ENCODE measurements at places on chromosomes 2 and 18.
A peak's percentile ranks its signal among the peaks of the same experiment; 100 is the strongest.

DNA sequence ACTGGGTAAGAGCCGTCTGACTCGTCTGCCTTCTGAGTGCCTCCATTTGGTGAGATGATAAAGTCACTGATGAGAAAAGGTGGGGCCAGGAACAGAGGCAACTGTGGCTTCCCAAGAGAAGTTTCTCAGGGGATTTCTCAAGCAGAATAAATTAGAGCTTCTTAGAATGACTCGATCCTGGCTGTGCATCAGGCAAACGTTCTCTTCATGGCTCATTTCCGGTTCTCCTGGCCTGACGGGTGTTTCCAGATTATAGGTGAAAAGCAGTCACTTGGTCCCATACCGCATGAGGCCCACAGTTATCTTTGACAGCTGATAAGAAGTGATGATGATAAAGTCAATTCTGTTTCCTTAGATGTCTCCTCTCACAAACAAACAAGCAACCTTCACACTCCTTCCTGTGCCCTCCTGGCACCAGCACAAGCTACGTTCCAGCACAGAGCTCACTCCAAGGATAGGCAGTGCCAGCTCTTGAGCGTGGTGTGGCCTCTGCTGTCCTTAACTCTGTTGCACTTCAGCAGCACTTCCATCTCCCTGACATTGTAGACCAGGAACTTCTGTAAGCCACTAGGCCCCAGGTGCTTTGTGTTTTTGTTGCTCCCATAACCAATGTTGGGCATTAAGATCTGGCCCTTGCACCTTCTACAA is 37.8 kb upstream of the KCNF1 start:
- DNase-seq: peak; percentile 49

DNA sequence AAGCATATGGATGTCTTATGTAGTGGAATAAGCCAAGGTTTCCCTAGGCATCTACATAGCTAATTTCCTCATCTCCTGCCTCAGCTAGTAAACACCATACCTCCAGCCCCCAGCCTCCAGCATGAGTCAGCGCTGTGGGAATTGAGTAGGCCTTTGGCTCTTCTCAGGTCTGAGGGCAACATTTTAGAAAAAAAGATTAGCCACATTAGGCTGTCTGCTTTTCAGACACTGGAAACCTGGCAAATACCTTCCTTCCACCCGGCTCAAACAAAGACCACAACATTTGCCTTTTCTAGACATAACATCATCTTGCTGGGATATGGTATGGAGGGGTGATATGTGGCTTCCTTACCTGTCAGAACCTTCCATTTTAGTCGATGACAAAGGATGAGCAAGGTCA is 6.1 kb upstream of the CCDC195 start:
- DNase-seq: no peak

- no peak for DNase-seq
Measured at GRCh38 chr2:179177694-179178093, 86.9 kb downstream of the SESTD1 start.

DNA sequence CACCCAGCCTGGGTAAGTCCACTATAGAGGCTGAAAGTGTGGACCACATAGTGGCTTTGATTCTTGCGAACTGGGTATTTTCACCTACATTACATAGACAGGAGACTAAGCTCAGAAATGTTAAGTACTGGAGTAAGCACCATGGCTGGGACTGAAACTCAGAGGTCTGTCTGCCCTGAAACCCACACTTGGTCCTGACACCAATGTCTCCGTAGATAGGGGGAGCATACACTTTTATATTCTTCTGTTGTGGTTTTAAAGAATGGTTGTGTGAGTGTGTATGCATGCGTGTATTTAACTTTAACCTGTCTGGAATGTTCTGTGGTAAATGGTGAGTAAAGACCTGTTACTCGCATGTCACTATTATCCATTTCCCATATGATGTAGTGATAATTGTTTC is 10.3 kb upstream of the NPPC start:
- no peak for DNase-seq

DNA sequence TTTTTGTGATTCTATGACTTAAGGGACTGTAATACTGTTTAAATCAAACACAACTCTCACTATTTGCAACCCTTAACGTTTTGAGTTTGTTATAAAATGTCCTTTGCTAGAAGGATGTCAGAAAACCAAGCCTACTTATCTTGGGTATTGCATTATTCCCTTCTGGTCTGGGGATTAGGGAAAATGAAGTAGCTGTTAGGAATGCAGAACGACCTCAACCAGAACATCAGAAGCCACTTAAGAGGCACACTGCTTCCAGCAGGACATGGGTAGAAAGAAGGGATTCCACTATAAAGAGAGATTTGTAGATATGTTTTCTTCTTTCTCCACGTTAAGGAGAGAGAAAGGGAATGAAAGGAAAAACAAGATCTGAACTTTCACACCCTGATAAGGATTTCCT is 101.2 kb downstream of the SETBP1 start:
- no peak for DNase-seq

DNA sequence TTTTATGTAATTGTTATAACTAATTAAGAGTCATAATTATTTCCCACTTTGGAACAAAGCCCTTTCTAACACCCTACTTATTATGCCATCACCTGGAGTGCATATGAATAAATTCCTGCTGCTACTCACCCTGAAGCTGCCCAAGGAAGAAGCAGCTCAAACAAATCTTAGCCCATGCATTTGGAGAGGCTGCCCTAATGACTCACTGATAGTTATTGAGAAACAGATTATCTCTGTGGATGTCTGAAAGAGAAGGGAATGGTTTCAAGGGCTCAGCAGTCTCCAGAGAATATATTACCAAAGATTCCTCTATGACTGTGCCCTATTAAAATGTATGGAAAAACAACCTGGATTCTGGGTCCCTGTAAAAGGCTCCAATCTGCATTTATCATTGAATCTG is 81.0 kb downstream of the GPR39 start:
- DNase-seq: no peak

GRCh38 chr18:8450898-8451665 is 158.2 kb upstream of the RAB12 start:
- no peak for DNase-seq

- no peak for DNase-seq
Measured at GRCh38 chr18:28208268-28208667, 31.3 kb upstream of the CDH2 start.

DNA sequence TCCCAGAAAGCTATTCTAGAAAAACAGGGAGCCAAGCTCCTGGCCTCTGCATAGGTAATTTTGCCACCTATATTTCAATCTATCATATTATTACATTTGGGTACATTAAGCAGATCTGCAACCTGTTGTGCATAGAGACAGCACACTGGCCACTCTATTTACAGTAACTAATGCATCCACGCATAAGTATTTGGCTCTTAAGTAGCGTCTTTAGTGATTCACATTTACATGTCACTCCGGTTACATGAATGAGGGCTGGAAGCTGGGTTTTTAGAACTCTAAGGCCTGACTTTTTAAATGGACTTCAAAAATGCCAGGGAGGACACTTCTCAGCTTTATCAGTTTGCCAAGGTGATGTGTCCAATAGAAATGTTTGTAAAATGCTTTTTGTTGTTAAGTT is 97.7 kb downstream of the NYAP2 start:
- no peak for DNase-seq

DNA sequence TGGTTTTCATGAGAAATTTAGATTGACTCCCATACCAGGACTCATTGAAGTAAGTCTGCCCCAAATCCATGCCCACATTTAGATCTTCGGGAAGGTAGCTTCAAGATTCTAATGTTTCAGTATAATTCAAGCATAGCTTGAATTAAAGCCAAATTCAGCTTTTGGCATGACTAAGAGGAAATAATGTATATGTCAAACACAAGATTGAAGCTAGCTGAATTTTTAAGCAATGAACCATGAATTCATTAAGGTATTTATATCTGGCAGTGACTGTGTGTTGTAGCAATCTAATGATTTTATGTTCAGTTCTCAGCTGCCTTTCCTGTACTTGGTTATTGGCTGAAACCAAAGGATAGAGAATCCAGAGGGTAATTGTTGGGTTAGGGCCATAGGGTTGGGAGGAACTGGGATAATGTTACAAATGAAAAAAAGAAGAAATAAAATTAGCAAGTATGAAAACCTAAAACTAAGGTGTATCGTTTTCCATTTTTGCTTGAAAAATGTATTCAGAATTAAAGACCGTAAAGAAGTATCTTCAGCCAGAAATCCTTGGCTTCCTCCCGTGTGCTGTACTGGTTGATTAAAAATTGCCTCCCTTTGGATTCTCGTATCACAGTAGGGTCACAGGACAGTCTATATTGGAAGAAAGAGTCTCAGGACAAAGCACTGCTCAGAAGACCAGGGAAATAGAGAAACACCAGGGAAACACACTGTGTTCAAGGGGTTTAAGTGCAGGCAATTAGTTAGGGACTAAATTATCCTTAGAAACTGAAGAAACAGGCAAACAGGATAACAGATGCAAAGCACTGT is 119.0 kb upstream of the FN1 start:
- no peak for DNase-seq

GRCh38 chr2:126796931-126797621 is 101.6 kb upstream of the TEX51 start:
- DNase-seq: no peak

GRCh38 chr18:22314001-22314400 is 103.7 kb downstream of the CTAGE1 start:
- DNase-seq: no peak

DNA sequence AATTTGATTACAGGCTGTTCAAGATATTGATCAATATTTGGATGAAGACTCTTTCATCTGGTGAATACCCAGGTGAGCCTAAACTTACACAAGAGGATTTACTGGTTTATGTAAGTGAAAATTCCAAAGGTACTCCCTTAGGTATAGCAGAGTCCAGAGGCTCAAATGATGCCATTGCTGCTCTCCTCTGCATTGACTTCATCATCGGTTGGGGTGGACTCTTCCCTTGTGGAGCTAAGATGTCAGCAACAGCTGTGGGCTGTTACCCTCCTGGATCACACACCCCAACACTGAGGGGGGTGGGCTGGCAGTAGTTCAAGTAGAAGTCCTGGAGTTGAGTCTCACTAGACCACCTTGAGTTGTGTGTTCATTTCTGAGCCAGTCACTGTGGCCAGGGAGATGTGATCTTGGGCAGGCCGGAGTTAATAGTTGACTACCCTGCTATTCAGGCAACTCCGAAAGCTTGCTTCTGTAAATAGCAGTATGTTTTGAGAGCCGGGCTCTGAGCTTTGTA is 236.9 kb downstream of the PTPRM start:
- no peak for DNase-seq

GRCh38 chr18:35106013-35106844 is 65.0 kb downstream of the MAPRE2 start:
- DNase-seq: no peak

GRCh38 chr18:36635414-36636096 is 193.2 kb downstream of the TPGS2 start:
- DNase-seq: no peak

DNA sequence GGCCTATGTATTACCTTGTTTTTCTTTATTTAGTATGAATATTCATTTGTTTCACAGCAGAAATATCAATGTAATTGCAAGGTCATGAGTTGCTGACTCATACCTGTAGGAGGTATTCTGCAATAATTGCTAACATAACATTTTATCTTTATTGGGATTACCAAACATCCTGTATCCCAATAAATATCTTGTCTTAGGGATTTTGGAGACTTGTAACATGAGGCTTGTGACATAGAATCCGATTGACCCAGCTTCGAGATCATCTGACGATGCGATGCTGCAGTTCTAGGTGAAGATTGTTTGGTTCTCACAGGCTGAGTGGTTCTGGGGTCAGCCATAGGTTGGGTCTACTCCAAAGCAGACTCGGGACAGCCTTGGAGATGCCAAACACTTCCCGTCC is 133.4 kb upstream of the RND3 start:
- DNase-seq: no peak

DNA sequence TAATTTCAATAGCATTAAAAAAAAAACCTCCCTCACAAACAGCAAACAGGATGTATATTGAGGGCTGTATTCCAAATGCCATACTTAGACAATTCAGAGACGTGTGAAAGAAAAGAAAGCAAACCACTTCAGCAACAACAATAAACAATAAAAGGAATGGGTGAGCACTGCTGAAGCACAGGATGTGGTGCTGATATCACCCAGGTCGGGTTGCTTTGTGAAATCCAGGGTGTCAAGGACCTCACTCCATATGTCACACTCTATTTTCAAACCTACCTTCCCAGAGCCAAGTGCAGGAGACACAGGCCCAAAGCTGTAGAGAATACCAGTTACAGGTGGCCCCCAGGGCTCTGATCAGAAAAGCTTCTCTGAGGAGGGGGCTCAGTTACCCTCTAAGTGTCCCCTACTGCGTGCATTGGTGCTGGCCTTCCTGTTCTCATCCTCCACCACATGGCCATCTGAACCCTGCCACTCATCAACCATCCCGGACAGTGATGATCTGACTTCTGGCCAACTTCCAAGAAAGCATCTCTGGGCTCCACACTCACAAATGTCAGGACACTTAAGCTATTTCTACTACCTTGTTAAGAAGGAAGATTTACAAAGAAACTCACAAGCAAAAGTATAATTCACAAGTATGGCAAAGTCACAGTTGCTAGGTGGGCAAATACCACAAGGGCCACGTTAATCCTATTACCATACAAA is 363.0 kb downstream of the SS18 start:
- DNase-seq: no peak

DNA sequence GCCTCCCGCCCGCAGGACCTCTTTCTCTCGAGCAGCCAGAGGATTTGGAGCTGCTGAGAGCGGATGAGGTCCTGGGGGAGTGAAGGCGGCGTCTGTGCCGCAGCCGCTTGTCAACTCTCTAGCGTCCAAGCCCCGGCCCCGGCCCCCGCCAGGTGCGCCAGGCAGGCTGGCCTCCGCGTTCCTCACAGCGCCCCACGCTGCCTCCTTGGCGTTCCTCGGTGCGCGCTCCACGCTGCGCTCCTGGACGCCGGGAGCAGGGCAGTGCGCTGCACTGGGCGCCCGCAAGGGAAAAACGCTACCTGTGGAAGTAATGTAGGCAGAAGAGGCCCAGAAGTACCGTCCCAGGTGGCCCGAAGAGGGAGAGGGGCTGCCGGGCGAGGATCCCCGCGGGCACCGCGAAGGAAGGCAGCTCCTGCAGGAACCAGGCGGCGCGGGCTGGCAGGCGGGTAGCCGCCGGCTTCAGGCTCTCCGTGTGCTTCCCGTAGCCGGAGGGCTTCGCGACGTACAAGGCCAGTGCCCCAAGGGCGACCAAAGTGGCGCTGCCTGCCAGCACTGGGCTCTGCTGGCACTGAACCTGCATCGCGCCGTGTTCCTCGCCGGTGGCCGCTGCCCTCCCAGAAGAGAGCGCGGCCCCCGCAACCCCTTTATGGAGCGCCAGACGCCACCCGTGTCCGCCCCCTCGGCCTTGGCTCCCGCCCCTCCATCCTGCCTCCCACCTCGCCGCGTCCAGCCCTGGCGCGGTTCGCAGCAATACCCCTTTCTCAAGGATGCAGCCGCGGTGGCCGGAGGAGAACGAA is at the start of gene SRD5A2:
Gene SRD5A2, minus strand, starts transcription at position 618 of the 797 bp plus-strand sequence. Its CDS starts 38 bp downstream, at position 580.
- DNase-seq: no peak

- no peak for DNase-seq
Measured at GRCh38 chr2:72118386-72118785, 29.3 kb downstream of the CYP26B1 start.

DNA sequence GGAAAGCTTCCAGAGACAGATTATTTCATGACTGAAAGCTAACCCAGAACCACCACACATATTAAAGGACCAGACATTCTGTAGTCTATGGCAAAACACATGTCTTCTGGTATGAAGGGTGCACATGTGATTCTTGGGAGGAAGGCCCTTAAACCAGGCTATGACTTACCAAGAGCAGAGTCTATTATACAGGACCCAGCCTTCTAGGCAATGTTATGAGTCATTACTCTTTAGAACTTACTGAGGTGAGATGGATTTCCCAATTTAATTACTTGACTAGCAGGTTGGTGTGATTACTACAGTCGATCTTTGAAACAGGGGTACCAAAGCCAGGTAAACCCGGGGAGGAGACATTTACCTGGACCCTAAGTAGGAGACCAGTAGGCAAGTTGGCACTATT is 350.8 kb downstream of the TRIB2 start:
- DNase-seq: no peak

All from left ventricle myocardium inferior (tissue), 1 donor.